ENCODE measurements at places on chromosomes 2 and 18.

GRCh38 chr2:161374446-161374845 is 41.7 kb upstream of the TBR1 start:
- DNase-seq, result no peak

DNA sequence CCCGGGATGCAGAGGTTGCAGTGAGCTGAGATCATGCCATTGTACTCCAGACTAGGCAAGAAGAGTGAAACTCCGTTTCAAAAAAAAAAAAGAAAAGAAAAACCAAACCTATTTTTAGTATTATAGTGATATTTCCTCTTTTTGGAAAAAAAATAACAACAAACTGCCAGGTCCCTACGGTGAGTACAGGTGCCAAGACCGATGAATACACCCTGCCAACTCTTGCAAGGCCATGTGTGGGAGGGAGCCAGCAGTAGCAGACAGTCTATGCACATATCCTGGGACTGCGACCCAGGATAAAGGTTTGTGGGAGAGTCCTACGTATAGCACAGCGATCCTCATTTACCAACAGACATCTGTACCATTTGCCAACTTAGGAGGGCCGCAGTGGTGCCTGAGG is 69.6 kb upstream of the DNMT3A start:
- no peak for DNase-seq

DNA sequence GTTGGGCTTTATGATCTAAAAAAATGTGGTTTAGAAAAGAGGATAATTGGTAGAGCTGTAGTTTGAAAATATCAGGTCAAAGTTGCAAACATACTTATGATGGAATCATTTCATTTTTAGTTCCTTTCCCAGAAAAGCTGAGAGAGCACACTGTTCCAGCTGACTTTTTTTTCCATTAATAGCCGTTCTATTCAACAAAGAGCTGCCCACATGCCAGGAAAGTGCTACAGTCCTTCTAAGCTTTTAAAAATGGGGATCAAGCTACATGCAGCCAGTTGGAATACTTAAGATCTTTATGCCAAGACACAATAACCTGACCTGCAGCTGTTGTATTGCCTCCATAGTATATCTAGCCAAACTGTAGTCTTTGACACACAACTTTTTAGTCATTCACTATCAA is 111.5 kb downstream of the GALNT3 start:
- DNase-seq, result no peak

- DNase-seq, result no peak
Measured at GRCh38 chr2:31414601-31415241, at the start of gene XDH. Gene XDH (minus strand): TSS chr2:31414742. CDS start chr2:31414666, 76 bp downstream.

DNA sequence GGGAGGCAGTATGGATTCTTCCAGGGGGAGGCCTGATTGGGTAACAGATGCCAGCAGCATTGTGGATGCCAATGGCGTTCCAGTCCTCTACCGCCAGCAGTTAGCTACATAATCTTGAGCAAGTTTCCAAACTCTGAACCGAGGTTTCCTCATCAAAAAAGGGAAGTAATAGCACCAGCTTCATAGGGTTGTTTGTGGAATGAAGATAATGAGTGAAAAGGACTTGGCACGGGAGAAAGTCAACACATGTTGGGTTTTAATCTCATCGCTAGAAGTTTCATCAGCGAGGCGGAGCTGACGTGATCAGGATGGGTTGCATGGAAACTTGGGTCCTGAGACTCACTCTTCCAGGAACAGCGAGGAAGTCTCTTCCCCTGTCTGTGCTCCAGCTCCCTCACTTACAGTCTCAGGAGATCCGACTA is 266.7 kb downstream of the SH3BP4 start:
- DNase-seq, result no peak

DNA sequence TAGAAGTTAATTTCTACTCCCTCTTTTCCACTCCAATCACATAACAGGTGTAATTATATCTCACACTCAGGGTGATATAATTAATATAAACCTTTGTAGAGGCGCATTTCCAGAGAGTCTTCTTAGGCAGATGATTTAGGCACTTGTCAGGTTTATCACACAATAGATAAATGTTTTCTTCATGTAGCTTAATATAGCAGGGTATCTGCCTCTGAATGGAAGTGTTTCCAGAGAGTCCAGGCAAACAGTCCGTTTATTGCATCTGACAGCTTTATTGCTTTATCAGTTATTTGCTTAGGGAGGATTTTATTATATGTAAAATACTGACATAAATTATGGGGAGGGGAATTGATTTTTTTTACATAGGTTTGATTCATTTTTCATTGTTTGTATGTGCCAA is 766.3 kb downstream of the SLC4A3 start:
- DNase-seq, result no peak

DNA sequence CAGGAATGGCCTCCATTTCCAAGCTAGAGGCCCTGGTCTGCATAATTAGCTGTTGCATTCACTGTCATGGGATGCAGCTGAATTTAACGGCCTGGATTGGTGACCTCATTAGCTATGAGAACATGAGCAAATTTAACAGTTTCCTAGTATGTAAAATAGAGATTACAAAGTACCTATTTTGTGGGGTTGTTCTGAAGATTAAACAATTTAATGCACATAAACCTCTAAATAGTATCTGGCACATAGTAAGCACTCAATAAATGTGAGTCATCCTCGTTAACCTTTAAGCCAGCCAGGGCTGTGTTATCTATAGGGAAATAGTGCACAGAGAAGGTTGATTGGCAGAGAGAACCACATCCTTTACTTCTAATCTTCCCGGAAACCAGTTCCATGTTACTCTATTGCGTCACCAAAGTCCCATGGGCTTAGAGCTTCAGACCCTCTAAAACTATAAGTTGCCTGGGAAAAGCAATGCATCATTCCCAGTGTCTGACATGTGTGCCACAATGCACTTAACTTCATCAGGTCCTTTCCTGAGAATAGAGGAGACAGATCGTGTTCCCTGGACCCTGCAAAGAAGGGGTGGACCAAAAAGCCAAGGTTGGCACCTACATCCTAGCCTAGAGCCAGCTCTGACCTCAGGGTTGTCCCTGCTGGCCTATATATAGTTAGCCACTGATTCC is 196.5 kb downstream of the LNPK start:
- DNase-seq, result no peak

GRCh38 chr2:26068602-26069298 is 34.9 kb downstream of the RAB10 start:
- no peak for DNase-seq

DNA sequence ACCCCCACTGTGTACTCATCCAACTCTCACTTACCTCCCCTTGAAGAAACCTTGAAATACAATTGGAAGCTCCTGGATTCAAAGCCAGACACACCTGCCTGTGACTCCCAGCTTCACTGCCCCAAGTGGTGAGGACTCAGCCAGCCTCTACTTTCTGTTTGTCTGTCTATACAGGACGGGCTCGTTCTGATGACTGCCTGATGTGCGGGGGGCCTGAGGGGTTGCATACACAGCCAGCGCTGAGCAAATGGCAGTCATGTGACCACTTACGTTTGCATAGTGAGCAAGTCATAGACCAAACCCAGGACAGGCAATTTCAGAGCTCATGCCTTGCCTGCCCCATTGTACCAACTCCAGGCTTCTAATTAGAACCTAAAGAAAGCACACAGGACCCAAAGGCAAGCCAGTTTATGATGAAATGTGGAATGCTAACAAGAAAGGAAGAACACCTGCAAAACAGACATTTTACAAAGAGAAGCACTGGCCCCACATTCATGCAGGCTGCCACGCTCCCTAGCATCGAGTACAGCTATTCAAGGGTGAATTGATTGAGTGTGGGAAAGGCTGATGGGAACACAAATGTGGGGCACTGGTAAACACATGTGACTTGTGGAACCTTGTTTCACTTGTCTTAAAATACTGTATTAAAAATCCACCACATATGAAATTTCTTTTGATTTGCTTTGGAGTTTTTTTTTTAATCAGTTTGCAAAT is 137.8 kb downstream of the LNPK start:
- DNase-seq, result no peak

GRCh38 chr2:38909872-38910271 is 20.2 kb downstream of the ARHGEF33 start:
- no peak for DNase-seq

GRCh38 chr18:13560306-13560705 is 166.1 kb downstream of the FAM210A start:
- no peak for DNase-seq

DNA sequence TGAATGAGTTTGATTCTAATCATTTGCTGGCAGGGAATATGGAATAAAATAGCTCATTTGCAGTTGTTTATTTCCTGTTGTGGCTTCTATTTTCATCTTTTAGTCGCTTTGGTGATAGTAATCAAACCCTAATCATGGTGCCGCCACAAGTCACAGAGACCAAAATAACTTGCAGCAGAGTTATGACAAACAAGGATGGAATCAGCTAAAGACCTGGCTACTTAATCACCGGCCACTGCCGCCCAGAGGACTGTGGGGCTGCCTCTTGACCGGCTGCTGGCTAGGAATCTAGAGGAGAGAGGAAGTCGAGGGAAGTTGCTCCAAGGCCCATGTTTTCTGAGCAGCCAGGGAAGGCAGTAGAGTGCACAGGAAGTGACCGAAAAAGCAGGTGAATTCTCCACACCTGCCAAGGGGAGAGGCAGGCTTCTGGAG is 5.1 kb upstream of the SMAD7 start:
- no peak for DNase-seq

DNA sequence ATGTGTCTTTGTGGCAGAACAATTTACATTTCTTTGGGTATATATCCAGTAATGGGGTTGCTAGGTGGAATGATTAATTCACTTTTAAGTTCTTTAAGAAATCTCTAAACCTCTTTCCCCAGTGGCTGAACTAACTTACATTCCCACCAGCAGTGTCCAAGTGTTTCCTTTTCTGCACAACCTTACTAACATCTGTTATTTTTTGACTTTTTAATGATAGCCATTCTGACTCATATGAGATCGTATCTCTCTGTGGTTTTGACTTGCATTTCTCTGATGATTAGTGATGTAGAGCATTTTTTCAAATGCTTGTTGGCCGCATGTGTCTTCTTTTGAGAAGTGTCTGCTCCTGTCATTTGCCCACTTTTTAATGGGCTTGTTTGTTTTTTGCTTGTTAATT is 43.1 kb upstream of the PTH2R start:
- DNase-seq, result no peak

DNA sequence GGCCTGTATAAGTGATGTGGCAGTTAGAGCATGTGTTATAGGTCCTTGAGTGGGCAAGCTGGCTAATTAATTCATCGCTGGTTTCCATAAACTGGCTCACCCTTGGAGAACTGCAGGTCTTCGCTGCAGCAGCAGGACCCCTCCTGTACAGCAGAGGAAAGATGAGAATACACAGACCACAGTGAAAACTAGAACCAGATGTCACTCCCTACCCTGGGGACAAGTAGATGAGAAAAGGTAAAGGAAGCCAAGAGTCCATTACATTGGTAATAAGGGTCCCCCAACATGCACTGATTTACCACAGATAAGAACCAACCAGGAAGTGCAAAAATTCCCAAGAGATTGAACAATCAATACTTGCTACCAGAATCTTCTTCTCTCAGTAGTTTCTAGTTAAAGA is 415.6 kb upstream of the LYPD1 start:
- no peak for DNase-seq

- no peak for DNase-seq
Measured at GRCh38 chr2:237222178-237222577, 136.5 kb downstream of the COPS8 start.

DNA sequence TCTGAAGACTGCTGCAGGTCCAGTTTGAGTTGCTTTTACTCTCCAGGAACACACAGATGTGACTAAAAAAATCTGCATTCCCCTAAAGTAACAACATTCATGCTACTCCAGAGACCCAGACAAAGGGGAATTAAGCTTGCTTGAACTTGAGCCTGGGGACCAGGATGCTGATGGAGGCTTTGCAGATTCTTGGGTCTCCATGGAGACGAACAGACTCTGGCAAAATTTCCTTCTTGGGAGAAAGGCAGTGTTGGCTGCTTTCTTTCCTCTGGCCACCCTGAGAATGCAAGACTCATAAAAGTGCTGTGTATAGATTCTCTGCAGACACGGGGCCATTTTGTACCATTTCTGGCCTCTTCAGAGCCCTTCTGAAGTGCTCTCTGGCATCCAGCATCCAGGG is 112.0 kb downstream of the ACTR3 start:
- DNase-seq, result no peak

GRCh38 chr2:54880428-54880827 is 157.0 kb downstream of the EML6 start:
- DNase-seq, result no peak

DNA sequence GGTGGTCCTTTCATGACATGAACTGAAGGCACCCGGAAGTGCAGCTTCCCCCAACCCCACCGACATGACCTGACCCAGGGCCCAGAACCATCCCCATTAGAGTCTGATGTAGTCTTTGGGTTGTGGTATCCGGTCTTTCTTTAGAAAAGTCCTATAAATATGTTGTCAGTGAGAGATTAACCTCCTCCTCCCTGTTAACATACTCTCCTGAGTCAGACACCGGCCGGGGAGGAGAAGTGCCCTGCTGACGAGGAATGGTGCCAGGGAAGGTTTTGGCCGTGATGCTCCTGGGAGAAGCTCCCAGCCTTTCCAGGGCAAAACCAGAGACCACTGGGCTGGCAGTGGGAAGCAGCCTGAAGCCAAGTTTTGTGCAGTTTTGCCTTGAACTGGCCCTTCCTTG is 109.0 kb downstream of the LAMA3 start:
- DNase-seq, result no peak
